ENCODE measurements at places on chromosomes 12 and 14.
A peak's percentile ranks its signal among the peaks of the same experiment; 100 is the strongest.

GRCh38 chr12:46493834-46494181 lies 121.2 kb upstream of the SLC38A2 start:
- H3K27ac ChIP-seq, result no peak overlapping the region
- peaks cover 4% of the 10 kb centered on the region for H3K36me3 ChIP-seq
- no peak overlapping the region for H3K4me3 ChIP-seq

DNA sequence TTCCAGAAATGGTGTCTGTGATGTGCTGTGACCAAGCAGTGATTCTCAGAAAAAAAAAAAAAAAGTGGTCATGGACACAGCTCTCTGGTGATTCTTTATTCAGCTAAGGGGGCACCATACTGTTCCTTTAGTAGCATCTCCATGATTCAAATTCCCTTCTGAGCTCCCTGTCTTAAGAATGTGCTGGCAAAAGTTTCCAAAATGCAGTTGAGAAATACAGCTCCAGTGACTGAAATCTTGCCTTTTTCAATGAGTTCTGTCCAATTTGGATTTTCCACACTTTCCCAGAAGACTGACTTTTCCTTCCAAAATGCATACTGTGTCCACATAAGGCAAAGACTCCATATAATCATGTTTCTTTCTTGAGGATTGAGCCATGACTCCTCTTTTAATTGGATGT lies 24.3 kb upstream of the CPM start:
- H3K27ac ChIP-seq, result no peak overlapping the region
- no peaks in the 10 kb centered on the region for H3K27me3 ChIP-seq
- peaks cover 7% of the 10 kb centered on the region for H3K4me1 ChIP-seq
- no peak overlapping the region for H3K4me3 ChIP-seq

GRCh38 chr12:57460468-57460784 lies 841 bp downstream of the GLI1 start:
- peak overlapping the region; percentile 37 for H3K27ac ChIP-seq
- H3K4me3 ChIP-seq, result peak overlapping the region; percentile 96
- no peak for DNase-seq

DNA sequence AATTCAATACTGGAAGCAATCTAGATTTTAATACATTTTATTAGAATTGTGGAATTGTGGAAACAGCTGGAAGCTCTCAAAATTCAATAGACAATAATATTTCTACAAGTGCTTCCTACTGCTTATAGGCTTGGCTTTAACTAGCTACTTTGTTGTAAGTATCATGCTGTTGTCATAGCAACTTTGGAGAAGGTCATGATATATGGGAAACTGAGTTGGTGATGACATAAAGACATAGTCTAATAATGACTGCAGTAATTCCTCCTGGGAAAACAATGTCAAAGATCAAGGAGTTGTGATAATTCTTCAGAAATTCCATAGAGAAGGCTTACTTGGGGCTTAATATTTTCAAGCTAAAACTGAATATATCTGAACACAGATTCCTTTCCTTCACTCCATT lies 266.6 kb downstream of the KIF21A start:
- H3K4me3 ChIP-seq, result no peak overlapping the region
- H3K27ac ChIP-seq, result no peak overlapping the region
- H3K27me3 ChIP-seq, result no peaks in the 10 kb centered on the region
- DNase-seq, result no peak
- H3K36me3 ChIP-seq, result no peaks in the 10 kb centered on the region

GRCh38 chr12:43655586-43655985 lies 103.0 kb downstream of the PUS7L start:
- no peak overlapping the region for H3K27ac ChIP-seq
- no peaks in the 10 kb centered on the region for H3K36me3 ChIP-seq
- no peak overlapping the region for H3K4me3 ChIP-seq
- DNase-seq, result no peak
- H3K27me3 ChIP-seq, result no peaks in the 10 kb centered on the region

All from effector memory CD8-positive, alpha-beta T cell (primary cell).